H4 (cell line): ENCODE measurements at places on chromosomes 2 and 18. TPM values are rescaled to one million over a fixed set of nuclear protein-coding genes. Genes with fewer than 3 reads are reported as not detected.

Gene HOXD12
- total RNA-seq: not detected in 2 replicates

Gene NT5C1B
- not detected in 2 replicates for total RNA-seq

Gene CYTIP
- 0.06 TPM in 1 of 2 replicates, not detected in the other for total RNA-seq

Gene NAT8
- total RNA-seq: not detected in 2 replicates

Gene LRATD1
- 14.9 and 18.5 TPM in 2 replicates for total RNA-seq

Gene TXNDC2
- total RNA-seq: 0.29 and 0.55 TPM in 2 replicates

Gene DYNAP
- total RNA-seq: not detected in 2 replicates

Gene STPG4
- not detected in 2 replicates for total RNA-seq

Gene CGREF1
- 0.31 TPM in 1 of 2 replicates, not detected in the other for total RNA-seq

Gene SERPINB8
- total RNA-seq: 7.8 and 9.2 TPM in 2 replicates

Gene GPR39
- 4.2 and 5.1 TPM in 2 replicates for total RNA-seq

Gene ZCCHC2
- total RNA-seq: 5.2 and 5.3 TPM in 2 replicates

Gene SP140
- 0.25 TPM in 1 of 2 replicates, not detected in the other for total RNA-seq

Gene RBM44
- 0.12 TPM in 1 of 2 replicates, not detected in the other for total RNA-seq

Gene GKN2
- not detected in 2 replicates for total RNA-seq

Gene ANKRD62
- total RNA-seq: not detected in 2 replicates

Gene SERPINB12
- not detected in 2 replicates for total RNA-seq

Gene RFTN2
- 0.33 and 1.5 TPM in 2 replicates for total RNA-seq

Gene SOCS6
- total RNA-seq: 10.9 and 17.6 TPM in 2 replicates

Gene INO80C
- total RNA-seq: 3.2 and 4.9 TPM in 2 replicates
